ENCODE measurements at places on chromosomes 5 and 9. TPM values are rescaled to one million over a fixed set of nuclear protein-coding genes. Genes with fewer than 3 reads are reported as not detected.

DNA sequence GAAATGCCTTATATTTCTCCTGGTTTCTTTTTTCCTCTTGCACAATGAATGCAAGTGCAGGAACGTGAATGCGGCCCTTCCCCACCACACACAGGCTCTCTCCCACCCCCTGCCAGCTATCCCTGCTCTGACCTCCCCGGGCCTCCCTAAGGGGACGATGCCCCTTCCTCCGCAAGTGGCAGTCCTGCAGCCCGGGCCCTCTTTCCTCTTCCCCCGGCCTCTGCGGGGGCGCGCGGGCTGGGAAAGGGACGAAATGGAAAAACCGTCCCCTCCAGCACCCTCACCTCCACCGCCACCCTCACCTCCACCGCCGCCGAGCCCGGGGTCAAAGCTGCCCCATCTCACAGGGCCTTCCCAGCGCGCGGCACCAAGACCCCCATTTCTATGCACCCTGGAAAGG, 44.7 kb downstream of the GAS1 start:
- H3K4me1 ChIP-seq = no peaks in the 10 kb centered on the region
- no peaks in the 10 kb centered on the region for H3K36me3 ChIP-seq
- H3K27ac ChIP-seq = no peak overlapping the region

DNA sequence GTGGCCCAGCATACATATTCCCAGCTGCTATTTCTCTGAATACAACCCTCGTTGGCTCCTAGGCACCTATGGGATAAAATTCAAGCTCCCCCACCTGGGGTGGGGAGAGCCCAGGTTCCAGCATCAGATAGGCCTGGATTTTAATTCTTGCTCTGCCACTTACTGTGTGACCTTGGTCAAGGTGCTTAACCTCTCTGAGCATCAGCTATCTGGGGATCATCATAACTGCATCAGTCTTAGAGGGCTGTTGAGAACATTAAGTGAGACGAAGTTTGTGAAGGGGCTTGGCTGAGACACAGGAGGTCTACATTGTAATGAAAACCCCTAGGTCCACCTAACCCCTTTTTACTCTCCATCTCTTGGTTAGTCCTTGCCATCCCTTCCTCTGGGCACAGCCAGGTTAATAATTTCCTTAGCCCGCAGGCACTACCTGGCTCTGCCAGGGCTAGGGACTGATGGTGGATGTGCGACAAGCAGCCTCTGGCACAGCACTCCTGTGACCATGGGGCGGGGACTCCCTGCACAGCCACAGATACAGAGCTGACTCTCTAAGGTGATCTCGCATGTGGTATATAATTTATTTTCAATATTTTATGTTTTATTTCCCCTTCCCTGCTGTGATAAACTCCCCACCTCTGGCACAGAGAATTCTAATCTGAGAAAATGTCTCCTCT, 68.7 kb downstream of the CRB2 start:
- no peak overlapping the region for H3K4me3 ChIP-seq
- no peaks in the 10 kb centered on the region for H3K4me1 ChIP-seq
- no peak for DNase-seq
- no peaks in the 10 kb centered on the region for H3K36me3 ChIP-seq

Gene HSPB3
- not detected for total RNA-seq

Gene SMIM33
- not detected for total RNA-seq

Gene C7
- total RNA-seq = not detected

GRCh38 chr9:2241461-2241835, 226.3 kb downstream of the SMARCA2 start:
- H3K4me3 ChIP-seq = no peak overlapping the region
- no peaks in the 10 kb centered on the region for H3K27me3 ChIP-seq
- H3K4me1 ChIP-seq = peaks cover 13% of the 10 kb centered on the region

Gene CCNB1
- 5.2 TPM for total RNA-seq

Gene IL13
- total RNA-seq = not detected

GRCh38 chr9:128026255-128026772, 40.8 kb downstream of the NAIF1 start:
- peak; percentile 96 for DNase-seq
- H3K36me3 ChIP-seq = no peaks in the 10 kb centered on the region
- peaks cover 89% of the 10 kb centered on the region for H3K4me1 ChIP-seq
- no peaks in the 10 kb centered on the region for H3K27me3 ChIP-seq
- no peak overlapping the region for H3K4me3 ChIP-seq
- peak overlapping the region; percentile 93 for H3K27ac ChIP-seq
